ENCODE measurements at places on chromosomes 12 and 14. TPM values are rescaled to one million over a fixed set of nuclear protein-coding genes. Genes with fewer than 3 reads are reported as not detected.

Gene PTPRR
- 3.6 TPM for total RNA-seq

Gene REC8
- total RNA-seq: 27.3 TPM

Gene TRMT61A
- total RNA-seq: 14.6 TPM

Gene ABCD2
- not detected for total RNA-seq

Gene PTPRO
- total RNA-seq: 35.9 TPM
